ENCODE measurements at places on chromosomes 1 and 21.

DNA sequence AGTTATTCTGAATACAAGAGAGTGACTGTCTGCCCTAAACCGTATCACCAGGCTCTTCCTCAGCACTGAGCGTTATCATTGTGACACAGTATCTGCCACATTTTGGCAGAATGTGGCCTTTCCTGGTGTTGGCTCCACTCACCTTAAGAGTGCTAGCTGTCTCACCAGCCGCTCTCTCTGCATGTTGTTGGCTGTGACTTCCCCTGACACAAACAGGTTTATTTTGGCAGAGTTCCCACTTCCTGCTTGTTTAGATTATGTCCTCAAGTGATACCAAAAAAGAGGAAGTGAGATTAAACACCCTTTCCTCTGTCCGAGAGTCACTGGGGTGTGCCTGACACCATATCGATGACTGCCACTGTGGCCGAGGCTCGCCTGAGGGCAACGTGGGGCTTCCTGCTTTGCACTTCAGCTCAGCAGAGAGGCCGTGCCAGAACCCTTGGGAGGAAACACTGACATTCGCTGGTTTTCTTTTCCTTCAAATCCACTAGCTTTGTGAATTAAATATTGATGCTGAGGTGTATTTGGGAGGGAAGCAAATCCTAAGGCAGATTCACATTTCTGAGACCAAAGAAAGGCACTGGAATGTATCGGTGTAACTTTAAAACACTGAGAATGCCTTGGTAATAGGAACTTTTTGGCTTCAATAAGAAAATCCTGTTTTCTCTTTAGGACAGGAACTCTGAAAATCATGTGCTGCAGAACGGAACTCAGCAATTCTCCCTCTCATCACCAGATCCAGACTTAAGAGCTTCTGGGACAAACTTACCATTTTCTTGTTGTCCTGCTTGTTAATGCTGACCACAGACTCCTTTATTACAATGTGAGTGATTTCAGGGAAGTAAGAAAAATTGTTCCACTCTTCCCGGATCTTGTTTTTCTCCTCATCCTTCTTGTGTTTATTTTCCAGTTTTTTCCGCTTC, 102.1 kb downstream of the JAK1 start:
- no peak for DNase-seq

DNA sequence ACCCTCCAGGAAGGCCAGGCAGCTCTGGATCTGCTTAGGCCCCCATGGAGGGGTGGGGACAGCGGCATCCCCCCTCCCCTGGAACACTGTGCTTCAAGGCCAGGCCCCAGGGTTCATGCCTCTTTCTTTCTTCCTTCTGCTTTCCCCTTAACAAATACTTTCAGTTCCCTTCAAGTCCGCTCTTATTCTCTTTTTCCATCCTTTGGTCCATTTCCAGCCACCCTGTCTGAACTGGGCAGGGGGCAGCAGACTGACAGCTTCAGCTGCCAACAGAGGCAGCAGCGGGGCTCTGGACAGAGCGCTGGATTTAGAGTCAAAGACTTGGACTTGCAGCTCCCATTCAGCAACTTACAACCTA, 1.1 kb upstream of the CD244 start:
- DNase-seq = no peak

- no peak for DNase-seq
These were observed 2.7 kb downstream of the PPOX start for GRCh38 chr1:161168906-161169305.

DNA sequence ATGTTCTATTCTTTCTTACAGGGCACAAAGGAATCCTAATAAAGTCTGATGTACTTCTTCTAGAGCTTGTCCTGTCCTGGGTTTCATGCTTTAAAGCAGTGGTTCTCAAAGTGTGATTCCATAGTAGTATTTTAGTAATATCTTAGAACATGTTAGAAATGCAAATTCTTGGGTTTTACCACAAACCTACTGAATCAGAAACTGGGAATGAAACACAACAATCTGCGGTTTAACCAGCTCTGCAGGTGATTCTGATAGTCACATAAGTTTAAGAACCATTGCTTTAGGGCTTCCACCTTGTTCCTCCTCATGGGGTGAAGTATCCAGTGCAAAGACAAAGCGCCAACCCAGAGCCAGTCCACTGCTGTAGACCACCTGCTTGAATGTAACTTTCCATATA, 41.1 kb downstream of the NGF start:
- DNase-seq = no peak

- no peak for DNase-seq
These were observed 115.1 kb downstream of the KCTD3 start for GRCh38 chr1:215682232-215682631.

- DNase-seq = peak; percentile 93
These were observed 57.6 kb downstream of the LDLRAD2 start for GRCh38 chr1:21869620-21870121.

DNA sequence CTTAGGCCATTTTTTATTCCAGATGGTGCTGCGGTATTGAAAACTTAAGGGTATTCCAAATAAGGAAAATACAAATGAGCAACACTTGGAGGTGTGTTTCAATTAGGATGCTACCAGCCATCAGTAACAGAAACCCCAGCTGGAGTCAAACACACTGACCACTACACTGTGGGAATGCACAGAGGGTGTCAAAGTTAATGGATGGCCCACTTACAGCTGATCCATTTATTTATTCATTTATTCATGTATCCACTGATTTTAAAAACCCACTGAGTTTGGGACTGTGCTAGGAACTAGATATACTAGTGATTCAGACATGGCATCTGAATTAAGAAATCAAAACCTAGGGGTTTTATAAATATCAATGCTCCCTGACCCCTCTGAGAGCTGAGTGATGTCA, 24.5 kb upstream of the GJA5 start:
- no peak for DNase-seq

GRCh38 chr1:63112155-63112900, 210.0 kb upstream of the FOXD3 start:
- peak; percentile 28 for DNase-seq

DNA sequence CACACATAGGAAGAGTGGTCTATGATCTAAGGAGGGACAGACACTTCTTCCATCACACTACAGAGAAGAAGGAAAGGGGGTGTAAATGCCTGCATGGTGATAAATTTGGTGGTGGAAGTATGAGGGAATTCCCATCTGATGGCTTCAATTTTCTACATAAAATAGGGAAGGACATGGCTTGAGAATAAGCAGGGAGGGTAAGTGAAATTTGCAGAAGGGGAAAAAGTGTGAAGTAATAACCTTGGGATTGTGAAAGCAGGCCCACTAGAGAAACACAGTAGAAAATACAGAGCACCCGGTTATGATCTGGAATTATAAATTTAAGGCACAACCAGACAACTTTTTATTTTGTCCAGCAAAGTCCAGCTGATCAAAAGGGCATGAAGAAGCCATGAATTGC, 22.7 kb upstream of the HIVEP3 start:
- DNase-seq = no peak

DNA sequence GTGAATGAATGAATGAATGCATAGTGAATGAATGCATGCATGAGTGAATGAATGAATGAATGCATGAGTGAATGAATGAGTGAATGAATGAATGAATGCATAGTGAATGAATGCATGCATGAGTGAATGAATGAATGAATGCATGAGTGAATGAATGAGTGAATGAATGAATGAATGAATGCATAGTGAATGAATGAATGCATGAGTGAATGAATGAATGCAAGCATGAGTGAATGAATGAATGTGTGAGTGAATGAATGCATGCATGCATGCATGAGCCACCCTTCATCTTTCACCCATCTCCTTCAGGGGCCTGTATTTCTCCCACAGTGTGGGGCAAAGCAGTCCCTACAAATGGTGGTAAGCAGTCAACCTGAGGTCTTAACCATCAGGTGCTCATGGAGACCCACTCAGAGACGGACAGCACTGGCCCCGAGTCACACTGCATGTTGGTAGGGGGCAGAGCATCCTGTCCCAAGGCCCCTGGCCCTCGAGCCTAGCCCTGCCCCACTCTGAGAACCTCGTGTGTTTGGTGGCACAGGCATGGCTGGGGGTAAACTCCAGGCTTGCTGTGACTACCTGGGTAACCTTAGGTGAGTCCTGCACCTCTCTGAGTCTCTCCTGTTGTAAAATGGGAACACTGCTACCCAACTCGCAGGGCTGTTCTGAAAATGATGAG, 28.0 kb upstream of the PAX7 start:
- DNase-seq = no peak

GRCh38 chr1:2400950-2401649, 9.5 kb downstream of the RER1 start:
- no peak for DNase-seq

GRCh38 chr1:39576016-39576657, 453 bp downstream of the PABPC4 start:
- DNase-seq = peak; percentile 27

GRCh38 chr1:215477632-215478031, 89.5 kb upstream of the KCTD3 start:
- DNase-seq = no peak

GRCh38 chr1:40922969-40923368, 56.5 kb upstream of the CTPS1 start:
- DNase-seq = no peak

- DNase-seq = peak; percentile 48
These were observed 66.8 kb upstream of the RGS7 start for GRCh38 chr1:241423541-241424479.

- DNase-seq = no peak
These were observed 611.5 kb upstream of the RGS18 start for GRCh38 chr1:191546803-191547202.

DNA sequence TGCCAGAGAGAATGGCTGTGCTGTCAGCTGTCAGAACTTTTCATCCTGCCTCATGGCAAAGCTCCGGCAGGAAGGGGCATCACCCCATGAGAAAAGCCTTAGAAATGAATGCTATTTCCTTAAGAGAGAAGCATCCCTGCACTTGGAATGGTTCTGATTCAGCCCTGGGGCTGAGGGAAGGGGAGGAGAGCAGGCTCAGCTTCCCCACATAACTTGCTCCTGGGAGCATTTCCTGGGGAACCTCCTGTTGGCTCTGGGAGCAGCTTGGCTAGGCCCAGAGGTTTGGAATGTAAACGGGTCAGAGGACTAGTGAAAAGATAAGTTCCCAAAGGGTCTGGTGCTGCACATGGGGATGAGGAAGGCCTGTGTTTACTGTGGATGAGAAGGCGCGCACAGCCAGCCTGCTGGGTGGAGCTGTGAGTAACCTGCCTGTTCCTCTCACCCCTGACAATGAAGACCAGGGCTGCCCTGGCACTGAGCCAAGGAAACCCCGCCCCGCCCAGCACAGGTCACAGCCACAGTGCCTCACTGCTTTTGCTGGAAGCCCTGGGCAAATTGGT, 5.0 kb downstream of the PRELP start:
- DNase-seq = peak; percentile 96

DNA sequence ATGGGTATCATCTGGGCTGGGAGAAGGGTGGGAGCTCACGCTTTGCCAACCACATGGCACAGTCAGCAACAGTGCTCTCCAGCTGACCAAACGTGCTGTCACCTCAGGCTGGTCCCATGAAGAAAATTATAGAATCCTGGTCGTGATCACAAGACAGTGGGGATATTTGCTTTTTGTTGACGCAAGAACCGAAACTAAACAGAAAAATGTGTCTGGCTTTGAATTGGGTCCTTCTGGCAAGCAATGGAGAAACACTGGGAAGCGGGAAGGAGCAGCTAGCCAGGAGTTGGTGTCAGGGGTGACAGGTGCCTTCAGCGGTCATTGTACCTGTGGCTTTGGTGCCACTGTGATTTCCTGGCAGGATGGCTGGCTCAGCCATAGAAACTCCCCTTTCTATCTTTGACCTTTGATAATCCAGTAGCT, 304.8 kb downstream of the PAPPA2 start:
- DNase-seq = no peak

- DNase-seq = no peak
These were observed 12.8 kb downstream of the SMAP2 start for GRCh38 chr1:40386359-40386723.

- no peak for DNase-seq
These were observed 447.1 kb downstream of the PTPRC start for GRCh38 chr1:199085903-199086302.

DNA sequence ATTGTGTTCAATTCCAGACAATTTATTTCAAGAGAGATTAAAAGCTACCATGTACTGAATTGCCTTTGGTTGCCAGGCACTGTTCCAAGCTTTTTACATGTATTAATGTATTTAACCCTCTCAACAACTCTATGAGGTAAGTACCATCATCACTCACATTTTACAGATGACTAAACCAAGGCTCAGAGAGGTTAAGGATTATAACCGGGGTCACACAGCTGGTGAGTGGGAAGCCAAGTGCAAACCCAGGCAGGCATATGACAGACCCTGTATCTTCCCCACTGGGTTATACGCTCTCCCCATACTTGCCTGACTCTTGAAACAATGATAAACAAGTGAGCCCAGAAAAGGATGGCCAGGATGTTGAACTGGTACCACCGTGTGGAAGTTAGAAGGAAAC, 16.5 kb downstream of the PLEKHA6 start:
- DNase-seq = no peak

GRCh38 chr1:85332575-85332974, 56.1 kb upstream of the BCL10 start:
- no peak for DNase-seq

- peak; percentile 94 for DNase-seq
These were observed 107.0 kb downstream of the RHOU start for GRCh38 chr1:228842094-228842775.

DNA sequence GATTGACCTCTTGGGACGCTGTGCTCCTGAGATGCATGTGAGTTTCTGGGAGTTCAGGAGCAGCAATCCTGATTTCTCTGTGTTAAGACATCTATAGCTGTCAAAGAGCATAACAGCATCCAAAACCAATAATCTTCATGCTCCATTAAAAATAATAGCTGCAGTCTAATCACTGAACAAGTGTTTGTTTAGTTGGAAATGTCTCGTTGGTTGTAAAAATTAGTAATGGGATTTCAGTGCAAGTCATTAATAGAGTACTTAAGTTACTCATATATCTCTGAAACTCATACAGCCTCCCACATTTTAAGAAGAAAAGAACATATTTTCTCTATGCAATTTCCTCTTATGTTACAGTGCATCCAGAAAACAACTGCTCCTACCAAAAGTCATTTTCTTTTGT, 249.8 kb downstream of the ZP4 start:
- no peak for DNase-seq

GRCh38 chr21:28883931-28884330, 108.7 kb downstream of the LTN1 start:
- no peak for DNase-seq

- DNase-seq = no peak
These were observed 139.1 kb downstream of the FMN2 start for GRCh38 chr1:240230816-240231215.

DNA sequence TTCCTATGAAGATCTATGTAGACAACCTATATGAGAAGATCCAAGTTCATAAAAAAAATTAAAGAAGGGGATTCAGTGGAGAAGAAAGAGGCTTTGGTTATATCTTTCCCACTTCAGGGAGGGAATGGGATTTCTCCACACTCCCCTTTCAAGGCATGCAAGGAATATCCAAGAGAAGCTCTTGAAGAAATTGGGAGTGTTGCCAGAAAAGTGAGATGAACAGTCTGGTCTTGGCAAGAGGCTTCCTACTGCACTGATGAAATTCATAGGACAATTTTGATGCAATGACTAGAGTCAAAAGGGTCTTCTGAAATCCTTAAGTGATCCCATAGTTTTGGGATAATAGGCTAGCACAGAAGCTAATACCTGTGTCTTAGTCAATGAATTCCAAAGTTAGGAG, 153.0 kb downstream of the KCTD3 start:
- DNase-seq = no peak

GRCh38 chr1:41720861-41721410, 197.8 kb downstream of the HIVEP3 start:
- DNase-seq = no peak

GRCh38 chr1:174923820-174924219, 75.9 kb upstream of the CACYBP start:
- DNase-seq = no peak

Data from MG63 (cell line).